EH (cell line): ENCODE measurements at places on chromosomes 2 and 18.

- DNase-seq = no peak
These were observed 90.0 kb downstream of the ARHGAP15 start for GRCh38 chr2:143219266-143219665.

DNA sequence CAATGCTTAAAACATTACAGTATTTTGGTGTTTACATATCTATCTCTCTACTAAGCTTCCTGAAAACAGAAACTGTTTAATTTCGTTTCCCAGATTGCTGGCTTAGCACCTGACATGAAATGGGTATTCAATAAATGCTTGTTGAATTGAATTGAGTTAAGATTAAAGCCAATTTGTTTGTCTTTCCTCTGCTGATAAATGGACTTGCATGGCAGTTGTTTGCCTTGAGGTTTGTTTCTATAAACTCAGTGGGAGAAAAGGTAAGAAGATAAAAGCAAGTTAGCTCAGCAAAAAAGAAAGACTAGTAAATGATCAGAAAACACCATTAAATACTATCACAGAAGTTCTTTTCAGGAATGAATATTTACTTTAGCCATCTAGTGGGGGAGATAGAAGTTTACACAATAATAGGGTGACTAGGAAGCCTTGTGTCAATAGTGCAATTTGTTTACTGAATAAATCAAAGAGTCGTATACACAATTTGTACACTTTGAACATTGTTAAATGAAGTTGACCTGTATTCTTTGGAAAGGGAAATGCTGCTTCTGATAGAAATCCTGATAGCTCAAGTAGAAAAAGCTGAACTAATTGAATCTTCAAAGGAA is 754.5 kb upstream of the FAM98A start:
- no peak for DNase-seq

GRCh38 chr2:172342611-172343010 is 84.8 kb upstream of the ITGA6 start:
- DNase-seq = no peak

DNA sequence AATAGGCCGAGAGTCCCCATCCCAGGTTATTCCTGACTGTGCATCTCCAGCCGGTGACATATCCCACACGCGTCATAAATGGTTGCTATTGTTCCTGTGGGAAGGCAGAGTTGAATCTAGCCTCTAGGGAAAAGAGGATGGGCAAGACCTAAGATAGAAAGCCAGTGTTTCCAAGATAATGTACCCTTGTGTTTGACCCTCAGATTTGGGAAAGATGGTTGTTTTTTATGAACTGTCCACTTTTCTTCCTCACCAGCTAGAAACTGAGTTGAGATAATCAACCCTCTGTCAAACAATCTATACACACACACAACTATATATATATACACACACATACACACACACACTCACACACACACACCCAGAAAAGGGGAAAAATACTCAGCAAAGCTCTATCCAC is 131.0 kb downstream of the PRKCE start:
- no peak for DNase-seq

GRCh38 chr2:135694711-135695110 is 46.9 kb upstream of the UBXN4 start:
- DNase-seq = peak; percentile 17

GRCh38 chr2:143254110-143254509 is 124.9 kb downstream of the ARHGAP15 start:
- DNase-seq = no peak
